ENCODE measurements at places on chromosomes 4 and X.

- DNase-seq = no peak
Measured at GRCh38 chr4:78691334-78691754, 84.8 kb upstream of the BMP2K start.

- no peak for DNase-seq
Measured at GRCh38 chr4:36523182-36523581, 241.8 kb downstream of the DTHD1 start.

DNA sequence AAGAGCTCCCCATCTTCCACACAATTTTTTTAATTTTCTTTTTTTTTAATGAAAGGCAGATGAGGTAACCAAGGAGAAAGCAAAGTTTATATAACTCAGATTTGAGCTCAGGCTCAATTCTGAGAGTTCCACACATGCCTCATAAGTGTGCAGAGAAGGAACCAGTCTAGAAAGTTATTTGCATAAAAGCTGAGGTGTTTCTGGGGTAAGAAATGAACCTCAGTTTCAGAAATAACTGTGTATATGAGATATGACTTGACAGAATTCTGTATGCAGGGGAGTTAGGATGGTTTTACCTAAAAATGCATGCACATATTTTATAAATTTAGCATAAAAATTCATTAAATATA lies 51.3 kb downstream of the DTHD1 start:
- no peak for DNase-seq

- DNase-seq = no peak
Measured at GRCh38 chrX:2159861-2160260, 340.9 kb downstream of the DHRSX start.

DNA sequence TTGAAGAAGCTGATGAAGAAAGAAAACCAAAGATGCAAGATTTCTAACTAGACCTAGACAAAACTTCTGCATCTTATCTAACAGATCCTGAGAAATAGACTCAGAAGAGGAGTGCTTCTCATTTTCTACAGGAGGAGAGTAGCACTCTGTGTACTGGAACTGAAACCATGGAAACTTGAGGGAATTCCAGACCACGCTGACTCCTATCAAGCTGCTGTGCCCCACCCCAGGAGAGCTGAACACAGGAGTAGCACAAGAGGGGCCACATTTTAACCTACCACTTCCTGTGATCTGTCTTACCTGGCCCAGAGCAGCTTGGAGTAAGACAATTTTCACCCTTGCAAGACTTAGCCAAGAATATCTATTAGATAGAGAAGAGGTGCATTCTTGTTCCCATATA lies 248.9 kb downstream of the SCFD2 start:
- DNase-seq = no peak
